WERI-Rb-1 (cell line): ENCODE measurements at places on chromosomes 12 and 14.

GRCh38 chr12:116201359-116201758 lies 76.1 kb downstream of the MED13L start:
- DNase-seq, result no peak

DNA sequence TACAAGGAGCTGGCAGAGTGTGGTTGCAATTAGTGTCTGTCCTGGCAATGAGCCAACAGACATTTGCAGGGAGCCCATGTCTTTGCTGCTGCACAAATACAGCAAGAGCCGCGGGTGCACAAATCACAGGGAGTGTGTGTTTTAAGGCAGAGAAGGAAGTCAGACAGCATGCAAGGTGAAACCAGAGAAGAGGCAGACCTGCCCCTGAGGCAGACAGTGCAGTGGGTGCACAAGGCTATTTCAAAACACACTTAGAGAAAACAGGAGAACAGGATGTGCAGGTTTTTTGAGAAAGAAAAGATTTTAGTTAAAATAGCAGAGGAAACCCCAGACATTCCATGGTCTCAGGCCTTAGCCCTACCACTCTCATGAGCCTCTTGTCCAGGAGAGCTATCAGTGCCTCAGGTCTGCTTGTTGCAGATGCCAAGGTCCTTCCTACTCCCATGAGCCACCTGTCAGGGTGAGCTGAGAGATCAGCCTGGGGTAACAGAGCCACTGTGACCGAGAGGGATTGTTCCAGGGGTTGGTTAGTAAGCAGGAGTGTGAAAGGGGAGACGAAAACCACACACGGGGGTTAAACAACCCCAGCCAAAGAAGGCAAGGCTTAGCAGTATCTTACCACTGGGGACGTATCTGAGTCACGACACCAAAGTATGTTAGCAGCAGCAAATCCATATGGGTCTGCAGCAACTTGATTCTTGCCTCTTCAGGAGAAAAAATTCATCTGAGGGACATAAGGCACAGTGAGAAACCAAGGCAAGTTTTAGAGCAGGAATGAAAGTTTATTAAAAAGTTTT lies 78.1 kb downstream of the C14orf132 start:
- DNase-seq, result no peak

DNA sequence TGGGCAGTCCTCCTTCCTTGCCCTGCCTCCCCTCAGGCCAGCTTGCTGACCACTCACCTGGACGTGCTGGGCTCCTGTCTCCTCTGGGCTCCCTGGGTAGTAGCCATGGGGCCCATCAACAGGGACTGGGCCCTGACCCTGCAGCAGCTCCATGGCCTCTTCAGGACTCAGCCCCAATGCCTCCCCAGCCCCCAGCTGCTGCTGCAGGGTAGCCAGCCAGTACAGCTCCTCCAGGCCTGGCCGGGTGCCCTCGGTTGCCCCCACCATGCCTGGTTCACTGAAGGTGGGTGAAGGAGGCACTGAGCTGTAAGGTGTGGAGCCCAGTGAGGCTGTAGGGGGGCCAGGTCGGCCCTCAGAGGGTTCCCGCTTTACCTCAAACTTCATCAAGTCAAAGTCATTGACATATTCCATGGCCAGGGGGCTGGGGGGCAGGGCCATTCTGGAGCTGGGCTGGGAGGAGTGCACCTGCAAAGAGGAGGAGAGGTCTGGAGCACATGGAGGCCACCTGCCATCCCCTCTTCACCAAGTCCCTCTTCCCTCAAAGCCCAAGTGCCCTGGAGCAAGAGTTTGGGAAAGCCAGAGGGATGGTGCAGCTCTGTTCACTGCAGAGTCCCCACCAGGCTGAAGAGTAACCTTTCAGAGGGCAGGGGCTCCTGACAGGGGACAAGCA lies 11.2 kb downstream of the CPNE6 start:
- DNase-seq, result no peak

DNA sequence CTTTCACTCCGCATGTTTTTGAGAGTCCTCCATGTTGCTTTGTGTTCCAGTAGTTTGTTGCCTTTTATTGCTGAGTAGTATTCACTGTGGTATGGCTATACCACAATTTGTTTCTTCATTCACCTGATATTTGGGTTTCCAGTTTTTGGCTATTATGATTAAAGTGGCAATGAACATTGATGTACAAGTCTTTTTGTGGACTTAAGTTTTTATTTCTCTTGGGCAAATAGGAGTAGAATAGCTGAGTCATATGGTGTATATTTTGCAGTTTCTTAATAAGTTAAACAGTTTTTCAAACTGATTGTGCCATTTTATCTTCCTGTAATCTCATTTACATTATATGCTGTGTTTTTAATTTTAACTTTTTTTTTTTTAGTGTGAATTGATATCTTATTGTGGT lies 16.2 kb downstream of the ADIPOR2 start:
- no peak for DNase-seq

- DNase-seq, result no peak
Observed at GRCh38 chr12:82919388-82920054, 232.8 kb downstream of the TMTC2 start.

DNA sequence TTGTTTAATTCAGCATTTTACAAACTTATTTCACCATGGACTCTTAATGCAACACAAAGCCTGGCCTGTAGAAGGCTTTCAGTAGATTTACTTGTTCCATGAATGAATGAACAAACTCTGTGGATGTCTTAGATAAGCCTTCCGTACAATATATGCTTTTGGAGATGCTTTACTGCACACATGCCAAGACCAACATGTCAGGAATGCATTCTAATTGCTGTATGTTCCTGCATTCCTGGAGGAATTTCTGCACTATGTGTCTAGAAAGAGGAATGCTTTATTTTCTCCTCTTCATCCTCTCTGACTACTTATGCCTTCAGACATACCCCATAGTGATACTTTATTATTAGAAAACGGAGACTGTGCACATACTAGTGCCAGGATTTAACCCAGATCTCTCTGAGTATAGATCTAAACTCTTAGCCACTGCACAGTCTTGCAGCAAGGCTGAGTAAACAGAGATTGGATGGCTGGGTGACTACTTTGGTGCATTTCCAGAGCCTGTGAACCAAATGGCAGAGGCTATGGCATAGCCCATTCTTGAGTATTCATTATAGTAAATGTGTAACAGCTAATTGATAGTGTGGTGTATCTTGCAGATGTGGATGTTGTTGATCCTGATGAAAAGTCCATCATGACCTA lies 108.2 kb downstream of the SYNE2 start:
- no peak for DNase-seq

- DNase-seq, result no peak
Observed at GRCh38 chr12:102533483-102534215, 53.3 kb upstream of the IGF1 start.

- DNase-seq, result peak; percentile 98
Observed at GRCh38 chr14:63641473-63642228, at the start of gene WDR89. Gene WDR89 (minus strand): TSS chr14:63641871. CDS start chr14:63599942, 41,929 bp downstream.

GRCh38 chr14:31241450-31242114 lies 34.0 kb upstream of the HECTD1 start:
- no peak for DNase-seq

DNA sequence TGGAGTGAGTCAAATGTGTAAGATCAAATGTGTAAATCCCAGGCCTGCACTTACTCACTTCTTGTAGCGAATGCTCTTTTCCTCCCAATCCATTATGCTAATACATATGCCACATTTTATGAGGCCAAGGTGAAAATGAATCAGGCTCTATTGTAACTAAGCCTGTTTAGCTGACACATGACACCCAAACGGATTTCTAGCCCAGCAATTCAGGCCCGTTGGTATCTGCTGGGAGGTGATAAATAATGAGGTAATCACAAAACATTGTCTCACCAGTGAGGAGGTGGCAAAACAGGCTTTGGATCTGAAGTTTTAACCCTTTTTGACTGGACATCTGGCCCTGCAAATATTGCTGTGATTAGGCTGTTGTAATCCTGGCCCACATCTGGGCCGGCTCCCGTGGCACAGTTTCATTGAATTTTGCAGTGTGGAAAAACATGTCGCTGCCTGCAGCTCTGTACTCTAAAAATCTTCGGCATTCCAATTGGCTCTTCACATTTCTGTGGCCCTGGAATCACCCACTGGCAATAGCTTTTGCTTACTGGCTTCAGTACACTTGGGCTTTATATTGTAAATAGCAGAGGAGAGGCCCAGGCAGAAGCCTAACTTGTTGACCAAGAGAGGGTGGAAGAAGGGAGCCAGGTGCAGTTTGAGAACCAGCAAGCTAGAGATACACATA lies 106.1 kb downstream of the PAX9 start:
- DNase-seq, result no peak

DNA sequence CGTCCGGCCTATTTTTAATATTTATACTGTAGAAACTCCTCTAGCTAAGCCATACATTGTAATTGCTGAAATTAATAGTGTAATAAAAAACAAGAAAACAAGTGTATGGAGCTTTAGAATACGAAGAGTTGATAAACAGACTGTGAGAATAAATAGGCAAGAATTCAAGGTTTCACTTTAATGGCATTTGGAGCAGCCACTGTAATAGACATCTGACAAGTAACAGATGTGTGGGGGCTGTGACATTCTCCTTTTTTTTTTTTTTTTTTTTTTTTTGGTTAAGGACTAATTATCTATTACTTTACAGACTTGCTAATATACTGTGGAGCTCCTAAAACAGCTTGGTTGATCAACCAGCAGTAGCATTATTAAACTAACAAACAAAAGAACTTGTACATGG lies 42.1 kb upstream of the CFAP54 start:
- no peak for DNase-seq

- no peak for DNase-seq
Observed at GRCh38 chr12:94286583-94287244, 138.3 kb downstream of the PLXNC1 start.

DNA sequence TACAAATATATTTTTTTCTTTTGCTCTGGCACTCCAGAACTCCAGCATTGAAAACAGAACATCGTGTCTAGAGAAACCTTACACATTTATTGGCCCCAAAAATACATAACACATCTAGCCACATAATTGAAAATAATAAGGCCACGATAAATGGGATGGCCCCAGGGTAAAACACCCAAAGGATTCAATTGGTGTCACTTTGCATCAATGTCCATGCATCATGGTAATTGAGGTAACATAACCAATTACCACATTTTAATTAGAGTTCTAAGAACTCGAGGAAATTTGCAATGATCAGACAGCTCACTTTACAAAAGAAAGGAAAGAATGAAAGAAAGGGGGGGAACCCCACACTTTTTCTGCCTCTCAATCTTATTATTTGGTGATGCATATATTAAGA lies 151.8 kb upstream of the NPAS3 start:
- DNase-seq, result no peak

DNA sequence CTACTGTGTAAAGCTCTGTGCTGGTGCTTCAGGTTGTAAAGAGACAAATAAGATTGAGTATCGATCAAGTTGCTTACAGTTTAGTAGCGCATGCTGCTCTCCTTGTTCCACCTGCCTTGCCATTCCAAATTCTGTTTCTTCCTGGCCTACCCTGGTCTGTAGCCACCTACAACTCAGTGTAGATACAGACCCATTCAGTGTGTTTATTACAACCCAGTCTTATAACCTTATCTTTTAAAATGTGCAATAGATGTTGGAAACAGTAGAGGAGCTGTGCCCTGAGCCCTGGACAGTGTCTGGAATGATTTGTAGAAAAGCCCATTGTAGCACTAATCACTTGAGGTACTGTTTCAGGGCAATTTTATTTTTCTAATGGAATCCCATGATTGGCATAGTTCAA lies 68.5 kb downstream of the DIP2B start:
- DNase-seq, result no peak

GRCh38 chr12:80559766-80560165 lies 115.7 kb downstream of the PTPRQ start:
- no peak for DNase-seq

DNA sequence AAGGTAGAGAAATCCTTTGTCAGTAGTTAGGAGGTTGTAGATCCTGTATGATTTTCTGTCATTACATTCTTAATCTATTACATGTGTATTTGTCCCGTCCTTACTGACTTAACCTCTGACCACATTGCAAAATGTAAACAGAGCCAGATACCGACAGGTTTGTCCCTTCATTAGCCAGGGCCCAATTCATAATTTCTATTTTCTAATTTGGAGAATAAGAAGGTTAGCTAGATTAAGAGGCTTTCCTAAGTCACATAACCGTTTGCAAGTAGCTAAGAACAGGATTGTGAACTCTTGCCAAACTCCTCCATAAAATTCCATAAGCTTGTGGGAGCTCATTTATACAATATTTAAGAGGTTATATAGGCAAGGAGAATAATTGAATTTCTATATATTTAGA lies 352.6 kb downstream of the RAD51B start:
- DNase-seq, result no peak

DNA sequence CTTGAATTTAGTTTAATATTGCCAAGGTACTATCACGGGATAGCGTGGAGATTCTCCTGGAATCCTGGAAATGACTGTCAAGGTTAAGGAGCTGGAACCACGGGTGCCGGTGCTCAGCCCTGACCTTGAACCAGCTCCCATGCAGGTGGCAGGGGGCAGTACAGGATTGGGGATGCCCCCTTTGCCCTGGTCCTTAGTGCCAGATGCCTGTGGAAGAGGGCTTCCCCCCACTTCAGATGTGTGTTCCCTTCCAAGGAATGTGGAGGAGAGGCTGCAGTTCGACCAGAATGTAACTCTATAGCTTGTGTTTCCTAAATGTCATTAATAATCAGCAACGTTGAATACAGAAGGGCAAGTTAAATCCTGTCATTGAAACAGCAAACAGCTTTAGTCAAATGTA lies 258.9 kb downstream of the VRK1 start:
- peak; percentile 53 for DNase-seq

GRCh38 chr14:104039214-104039613 lies 46.3 kb upstream of the ASPG start:
- no peak for DNase-seq

GRCh38 chr12:15688202-15688736 lies 100.9 kb downstream of the EPS8 start:
- no peak for DNase-seq

DNA sequence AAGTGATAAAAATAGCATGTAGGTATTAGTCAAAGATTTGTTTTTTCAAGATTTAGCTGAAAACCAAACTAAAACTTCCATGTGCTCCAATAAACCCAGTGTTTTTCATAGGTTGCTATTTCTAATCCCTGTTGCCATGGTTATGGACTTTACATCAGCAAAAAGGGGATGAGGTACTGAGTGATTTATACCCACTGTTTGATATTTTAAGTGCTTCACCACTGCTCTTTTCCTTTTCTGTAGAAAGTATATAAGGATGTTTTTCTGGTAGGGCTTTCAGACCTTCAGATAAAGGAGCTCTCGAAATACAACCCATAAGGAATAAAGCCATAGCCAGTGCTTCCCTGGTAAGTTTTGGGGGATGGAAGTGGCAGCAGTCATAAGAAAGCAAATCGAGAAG lies at the start of gene OTOGL:
Gene OTOGL (plus strand): TSS at position 279 of the 400 bp plus-strand sequence. CDS start 109,895 bp downstream, outside the sequence.
- no peak for DNase-seq
